AG20443 (cell line): ENCODE measurements at places on chromosomes 13 and 19.

DNA sequence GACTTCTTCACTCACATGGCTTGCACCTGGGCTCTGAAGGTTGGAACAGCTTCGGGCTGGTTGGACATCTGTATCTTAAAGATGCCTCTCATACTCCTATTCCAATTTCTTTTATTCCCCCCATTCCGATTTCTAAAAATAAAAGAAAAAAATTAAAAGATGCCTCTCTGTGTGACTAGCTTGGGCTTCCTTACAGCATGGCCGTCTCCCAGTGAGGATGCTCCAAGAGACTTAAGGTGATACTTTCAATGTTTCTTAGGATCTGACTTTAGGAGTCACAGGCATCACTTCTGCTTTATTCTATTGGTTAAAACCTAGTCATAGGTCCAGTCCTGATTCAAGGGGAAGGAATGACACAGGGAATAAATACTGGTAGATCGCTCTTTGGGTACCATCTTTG lies 9.9 kb upstream of the SULT2A1 start:
- DNase-seq = no peak

- no peak for DNase-seq
These were observed 74.7 kb upstream of the MCF2L start for GRCh38 chr13:112894423-112894672.

DNA sequence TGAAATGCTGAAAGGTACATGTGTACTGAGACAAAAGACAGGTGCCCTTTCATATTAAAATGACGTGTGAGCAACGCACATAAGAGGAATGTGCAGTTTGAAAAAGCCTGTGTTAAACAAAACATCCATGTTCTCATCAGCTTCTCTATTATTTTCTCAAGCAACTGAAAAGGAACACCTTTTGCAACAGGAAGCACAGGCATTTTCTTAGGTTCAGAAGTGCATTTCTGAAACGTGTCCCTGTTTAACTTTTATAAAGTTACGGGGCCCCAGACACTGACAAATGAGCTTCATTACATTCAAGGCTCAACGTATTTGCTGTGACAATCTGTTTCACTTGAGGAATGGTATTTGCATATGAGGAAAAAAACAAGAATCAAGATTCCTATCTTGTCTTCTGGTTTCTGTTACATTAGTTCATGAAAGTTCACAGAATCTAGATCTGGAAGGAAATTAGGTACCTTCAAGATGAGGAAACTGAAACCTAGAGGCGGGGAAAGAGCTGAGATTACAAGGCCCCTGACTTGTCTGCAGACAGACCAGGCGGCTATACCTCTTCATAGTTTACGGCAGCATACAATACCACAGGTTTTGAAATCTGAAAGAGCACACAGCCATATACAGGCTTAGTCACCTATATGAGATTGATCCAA lies 431.7 kb downstream of the KLF12 start:
- no peak for DNase-seq

- DNase-seq = no peak
These were observed 46.7 kb upstream of the RNF113B start for GRCh38 chr13:98223741-98224140.

DNA sequence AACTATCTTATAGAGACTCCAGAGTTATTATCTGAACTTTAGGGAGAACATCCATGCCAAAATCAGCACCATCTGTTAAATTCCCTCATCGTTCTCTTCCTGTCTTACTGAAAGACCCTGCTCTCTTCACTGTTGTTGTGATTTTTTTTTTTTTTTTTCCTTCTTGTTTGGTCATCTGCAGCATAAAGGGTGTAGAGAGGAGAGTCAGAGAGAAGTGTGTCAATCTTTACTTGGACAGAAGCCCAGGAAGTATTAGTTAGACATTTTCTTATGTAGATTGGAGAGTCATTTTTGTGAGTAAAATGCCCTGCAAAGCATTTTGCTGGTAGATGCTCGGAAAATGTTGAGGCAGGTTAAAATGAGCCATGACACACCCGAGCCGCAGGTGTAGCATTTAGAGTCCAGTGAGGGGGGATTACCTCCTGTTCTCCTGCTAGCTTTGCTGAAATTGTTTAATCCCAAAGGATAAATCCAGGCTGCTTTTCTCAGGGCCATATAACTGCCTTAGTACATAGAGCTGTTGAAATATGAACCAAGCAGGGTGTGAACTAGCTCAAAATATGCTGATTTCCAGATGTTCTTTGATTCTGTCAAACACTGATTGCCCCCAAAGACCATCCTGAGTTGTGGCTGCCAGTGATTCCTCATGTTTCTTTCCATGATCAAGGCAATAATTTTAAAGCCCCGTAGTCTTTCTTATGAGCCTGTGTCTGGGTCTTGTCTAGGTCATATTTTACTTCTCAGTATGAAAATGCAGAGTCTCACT lies 143.5 kb downstream of the DCT start:
- DNase-seq = no peak

DNA sequence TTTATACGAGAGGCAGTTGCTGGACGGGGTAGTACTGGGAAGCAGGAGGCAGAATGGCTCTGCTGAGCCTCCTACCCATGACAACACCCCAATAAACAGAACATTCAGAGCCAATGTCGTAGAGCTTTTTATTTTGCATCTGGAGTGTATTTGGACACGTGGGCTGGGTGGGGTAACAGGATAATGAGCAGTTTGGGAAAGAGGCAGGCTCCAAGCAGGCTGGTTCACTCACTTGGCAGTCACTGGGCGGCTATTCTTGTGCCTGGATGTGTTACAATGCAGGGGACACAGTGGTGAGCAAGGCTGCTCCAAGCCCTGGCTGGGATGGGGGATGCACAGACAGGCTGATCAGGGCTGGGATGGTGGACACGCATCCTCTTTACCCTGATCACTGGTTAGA lies 9.5 kb downstream of the ACTMAP start:
- peak; percentile 86 for DNase-seq

GRCh38 chr13:96844616-96845015 lies 149.7 kb downstream of the OXGR1 start:
- no peak for DNase-seq

DNA sequence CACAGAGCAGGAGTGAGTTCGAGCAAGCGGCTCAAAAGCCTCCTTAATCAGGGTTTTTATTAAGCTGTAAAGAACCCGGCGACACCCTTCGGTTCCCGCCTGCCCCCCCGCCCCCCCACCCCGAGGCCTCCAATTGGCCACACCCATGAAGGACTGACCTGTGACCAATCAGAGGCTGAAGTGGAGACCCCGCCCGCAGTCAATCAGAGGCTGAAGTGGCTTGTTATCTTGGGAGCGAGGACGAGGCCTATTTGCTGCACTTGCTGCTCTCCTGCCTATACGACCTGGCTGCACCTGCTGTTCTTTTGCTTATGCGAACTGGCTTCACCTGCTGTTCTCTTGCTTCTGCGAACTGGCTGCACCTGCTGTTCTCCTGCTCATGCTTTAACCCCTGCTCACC lies 844.9 kb downstream of the OLFM4 start:
- DNase-seq = no peak

GRCh38 chr19:51417107-51417809 lies at the start of gene SIGLEC10:
TSS of gene SIGLEC10 (minus strand) at chr19:51417642. CDS start at chr19:51417581, 61 bp downstream.
- DNase-seq = peak; percentile 31

- no peak for DNase-seq
These were observed 29.2 kb downstream of the PIAS4 start for GRCh38 chr19:4036576-4037300.

GRCh38 chr13:79525064-79525857 lies 44.3 kb downstream of the NDFIP2 start:
- DNase-seq = no peak

GRCh38 chr19:39328046-39328705 lies 7.5 kb upstream of the LRFN1 start:
- peak; percentile 90 for DNase-seq

DNA sequence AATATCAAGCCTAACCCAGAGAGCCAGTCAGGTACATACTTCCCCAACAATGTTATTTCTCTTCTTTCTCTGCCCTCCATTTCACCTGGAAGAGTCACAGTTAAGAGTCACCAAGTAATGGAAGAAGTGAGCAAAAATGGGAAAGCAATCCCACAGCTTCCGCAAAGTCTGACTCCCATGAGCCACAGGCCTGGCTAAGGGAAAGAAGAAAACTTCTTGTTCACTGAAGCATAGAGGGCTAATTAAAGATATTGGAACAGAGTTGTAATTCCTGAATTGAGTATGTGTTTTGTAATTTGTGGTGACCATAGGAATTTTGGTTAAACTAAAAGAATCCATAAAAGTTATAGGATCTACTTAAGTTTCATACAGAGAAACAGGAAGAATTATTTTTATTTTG lies 830.9 kb upstream of the PCDH20 start:
- no peak for DNase-seq

DNA sequence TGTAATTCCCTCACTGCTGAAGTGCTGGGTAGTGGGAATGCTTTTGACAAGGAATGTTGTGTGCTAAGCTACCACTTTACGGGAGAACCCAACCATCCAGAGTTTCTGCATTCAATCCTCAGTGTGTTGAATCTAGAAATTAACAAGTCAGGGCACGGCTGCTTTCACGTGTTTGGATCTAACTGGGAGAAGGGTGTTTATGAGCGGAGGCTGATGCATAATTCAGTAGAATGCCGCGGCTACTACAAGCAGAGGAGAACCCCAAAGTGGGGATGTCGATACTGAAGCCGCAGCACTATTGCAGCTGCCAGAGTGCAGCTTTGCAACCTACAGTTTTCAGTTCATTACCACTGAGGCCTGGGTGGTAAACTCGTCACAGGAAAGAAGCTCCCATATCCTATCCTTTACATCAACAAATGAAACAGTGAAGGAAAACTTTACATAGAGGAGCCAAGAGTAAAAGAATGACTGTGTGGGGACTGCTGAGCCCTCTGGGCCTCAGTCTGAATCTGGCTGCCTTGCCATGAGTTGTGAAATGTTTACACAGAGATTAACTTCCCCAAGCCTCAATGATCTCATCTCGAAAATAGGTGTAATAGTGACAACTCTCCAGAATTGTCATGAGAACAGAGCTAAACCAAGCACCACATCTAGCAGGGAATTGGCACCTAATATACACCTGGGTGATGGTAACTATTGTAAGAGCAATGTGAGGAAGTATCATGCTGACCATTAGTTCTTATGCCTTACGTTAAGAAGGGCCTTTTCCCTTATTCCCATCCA lies 531.7 kb downstream of the MYO16 start:
- DNase-seq = no peak

- DNase-seq = no peak
These were observed 188.8 kb downstream of the POSTN start for GRCh38 chr13:37409756-37410155.

GRCh38 chr19:23075031-23075733 lies 41.6 kb upstream of the ZNF730 start:
- peak; percentile 51 for DNase-seq

DNA sequence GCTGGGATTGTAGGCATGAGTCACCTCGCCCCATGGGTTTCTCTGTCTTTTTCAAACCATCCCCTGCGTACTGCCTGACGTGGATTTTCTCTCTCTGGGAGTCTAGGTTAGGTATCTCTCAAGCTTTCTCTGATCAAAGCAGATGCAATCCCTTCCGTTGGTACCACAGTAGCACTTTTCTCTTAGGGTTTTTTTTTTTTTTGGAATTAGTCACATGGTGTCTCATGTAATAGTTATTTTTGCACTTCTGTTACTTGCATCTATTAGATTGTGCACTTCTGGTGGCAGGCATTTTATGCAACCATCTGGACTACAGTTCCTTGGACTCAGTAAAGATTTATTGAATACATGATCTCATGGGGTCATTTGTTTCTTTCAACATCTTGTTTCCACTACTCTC lies 72.1 kb downstream of the GPC6 start:
- DNase-seq = peak; percentile 20

DNA sequence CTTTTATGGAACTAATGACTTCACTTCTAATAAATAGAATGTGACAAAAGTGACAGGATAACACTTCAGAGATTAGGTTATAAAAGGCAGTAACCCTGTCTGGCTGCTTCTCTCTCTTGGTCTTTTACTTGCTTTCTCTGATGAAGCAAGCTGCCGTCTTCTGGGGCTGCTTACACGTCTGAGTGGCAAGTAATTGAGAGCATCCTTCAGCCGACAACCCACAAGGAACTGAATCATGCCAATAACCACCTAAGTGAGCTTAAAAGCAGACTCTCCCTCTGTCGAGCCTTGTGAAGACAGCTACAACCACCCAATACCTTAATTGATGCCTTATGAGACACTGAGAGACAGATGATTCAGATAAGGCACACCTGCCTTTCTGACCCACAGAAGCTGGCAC lies 1091.2 kb downstream of the SLITRK1 start:
- DNase-seq = no peak

DNA sequence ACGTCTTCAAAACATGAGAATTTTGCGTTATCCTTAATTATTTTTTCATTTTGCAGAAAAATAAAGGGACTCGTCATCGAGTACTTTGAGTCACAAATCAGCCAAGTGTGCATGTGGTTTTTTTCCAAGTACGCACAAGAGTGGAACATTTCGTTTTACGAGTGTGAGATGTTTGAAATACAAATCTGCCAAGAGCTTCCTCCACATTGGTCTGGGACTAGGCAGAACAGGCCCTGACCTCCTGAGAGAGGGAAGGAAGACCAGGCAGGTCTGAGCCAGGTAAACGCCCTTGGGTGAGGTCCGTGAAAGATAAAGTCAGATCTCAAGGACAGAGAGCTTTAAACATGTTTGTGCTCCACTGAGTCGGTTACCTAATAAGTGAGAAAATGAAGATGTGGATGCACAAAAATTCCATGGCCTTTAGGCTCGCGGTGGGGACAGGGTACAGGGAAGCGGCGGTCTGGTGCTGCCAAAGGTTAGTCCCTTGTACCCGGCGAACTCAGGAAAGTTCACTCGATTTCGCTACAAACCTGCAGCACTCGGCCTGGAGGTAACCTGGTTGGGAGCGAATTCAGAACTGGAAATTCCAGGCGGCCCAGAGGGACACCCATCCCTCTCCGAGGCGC lies 473 bp upstream of the ITM2B start:
- no peak for DNase-seq

DNA sequence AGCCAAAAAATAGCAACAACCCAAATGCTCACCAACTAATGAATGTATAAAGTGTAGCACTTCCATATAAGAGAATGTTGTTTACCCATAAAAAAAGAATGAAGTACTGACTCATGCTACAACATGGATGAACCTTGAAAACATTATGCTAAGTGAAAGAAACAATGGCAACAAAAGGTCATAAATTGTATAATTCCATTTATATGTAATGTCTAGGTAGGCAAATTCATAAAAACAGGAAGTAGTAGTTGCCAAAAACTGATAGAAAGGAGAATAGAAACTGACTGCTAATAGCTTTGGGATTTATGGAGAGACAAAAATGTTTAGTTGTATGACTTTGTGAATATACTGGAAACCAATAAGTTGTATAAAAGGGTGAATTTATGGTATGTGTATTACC lies 21.6 kb downstream of the MYCBP2 start:
- no peak for DNase-seq
